Activated CD8-positive, alpha-beta T cell treated with anti-CD3 and anti-CD28 coated beads for 36 hours (primary cell): ENCODE measurements at places on chromosomes 7 and 10. TPM values are rescaled to one million over a fixed set of nuclear protein-coding genes. Genes with fewer than 3 reads are reported as not detected.
A peak's percentile ranks its signal among the peaks of the same experiment; 100 is the strongest.

DNA sequence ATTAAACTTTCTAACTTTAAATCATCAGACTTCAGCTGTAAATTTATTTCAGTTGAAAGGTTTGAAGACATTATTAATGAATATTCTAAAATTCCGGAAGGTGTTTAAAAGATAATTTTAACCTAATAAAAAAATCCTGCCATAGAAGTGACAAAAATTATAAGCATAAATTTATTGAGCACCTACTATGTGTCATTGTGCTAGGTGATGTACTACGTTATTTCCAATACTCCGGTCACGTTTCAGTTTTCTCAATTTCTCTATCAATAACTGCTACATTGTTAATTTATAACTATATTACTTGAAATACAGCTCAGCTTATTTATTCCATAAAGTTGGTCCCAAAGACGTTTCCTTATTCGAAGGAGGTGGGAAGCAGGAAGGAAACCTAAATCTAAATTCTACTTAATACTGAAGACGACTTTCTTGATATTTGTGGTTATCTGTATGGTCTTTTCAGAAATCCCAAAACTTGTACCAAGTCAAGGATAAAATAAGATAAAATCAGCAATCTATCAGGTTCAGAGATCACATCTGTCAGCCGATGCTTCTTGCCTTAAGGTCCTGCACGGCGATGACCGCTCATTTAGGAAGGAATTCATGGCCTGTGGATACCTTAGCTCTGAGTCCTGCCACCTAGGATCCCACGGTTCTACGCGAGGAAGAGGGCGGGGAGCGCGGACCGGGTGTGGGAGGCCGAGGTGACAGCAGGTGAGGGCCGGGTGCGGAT lies 1.2 kb upstream of the ZEB1 start:
- peak; percentile 85 for DNase-seq

- DNase-seq, result no peak
Measured at GRCh38 chr7:146557971-146558469, 441.4 kb downstream of the CNTNAP2 start.

DNA sequence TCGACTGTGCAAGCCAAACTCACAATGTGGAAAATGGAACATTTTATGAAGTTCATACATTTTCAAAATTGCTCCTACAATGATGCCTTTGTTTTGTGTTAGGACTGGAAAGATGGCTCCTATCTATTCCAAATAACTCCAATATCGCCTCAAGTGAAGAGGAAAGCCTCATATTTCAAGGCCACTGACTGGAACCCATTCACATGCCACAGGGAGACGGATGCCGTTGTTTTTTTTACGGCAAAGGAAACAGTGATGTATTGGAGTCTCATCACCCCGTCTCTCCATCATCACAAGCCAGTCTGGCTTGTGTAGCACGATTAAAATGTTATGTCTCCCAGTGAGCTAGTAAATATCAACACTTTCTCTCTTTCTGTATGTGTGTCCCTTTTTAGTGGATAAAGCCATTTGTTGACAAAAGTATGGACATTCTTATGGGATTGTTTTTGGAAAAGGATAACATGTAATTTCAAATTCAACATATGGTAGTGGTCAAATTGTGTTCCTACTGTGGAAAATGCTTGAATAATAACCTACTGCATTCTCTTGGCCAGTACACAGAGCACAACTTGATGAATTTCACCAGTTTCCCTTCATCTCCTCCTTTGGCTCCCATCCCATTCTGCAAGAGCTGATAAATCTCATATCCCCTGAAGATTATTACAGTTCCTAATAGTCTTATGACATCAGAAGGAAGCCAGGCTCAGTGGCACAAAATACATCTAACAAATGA lies 109.5 kb upstream of the PITRM1 start:
- DNase-seq, result no peak

DNA sequence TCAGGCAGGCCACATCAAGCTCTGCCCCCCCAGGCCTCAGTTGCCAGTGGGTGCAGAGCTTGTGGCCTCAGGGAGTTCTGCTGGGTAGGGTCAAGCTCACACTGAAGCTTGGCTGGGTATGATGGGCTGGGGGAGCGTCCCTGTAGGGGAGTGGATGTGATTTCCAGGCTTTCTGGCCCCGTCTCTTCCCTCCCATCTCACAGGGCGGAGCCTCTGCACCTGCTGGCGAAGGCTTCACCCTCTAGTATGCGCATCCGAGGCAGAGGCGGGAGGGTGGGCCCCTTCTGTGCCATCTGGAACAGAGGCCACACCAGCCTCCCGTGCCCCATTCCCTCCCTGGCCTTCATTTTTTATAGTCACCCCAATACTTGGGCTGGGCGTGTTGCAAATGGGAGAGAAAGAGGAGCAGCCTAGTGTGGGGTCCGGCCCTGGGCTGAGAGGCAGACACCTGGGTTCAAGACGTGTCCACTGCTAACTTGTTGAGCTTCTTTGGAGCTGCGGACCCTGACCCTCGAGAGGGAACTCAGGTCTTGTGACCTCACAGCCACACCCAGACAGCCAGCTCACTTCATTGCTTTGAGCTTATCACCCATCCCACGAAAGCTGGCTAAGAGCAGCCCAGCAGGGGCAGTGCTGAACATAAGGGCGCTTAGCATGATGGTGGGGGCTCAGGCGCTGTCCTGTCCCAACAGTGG lies 2.3 kb downstream of the AQP1 start:
- DNase-seq, result no peak

GRCh38 chr10:22443175-22443901 lies 98.0 kb downstream of the SPAG6 start:
- no peak for DNase-seq

ABCB4 gene
- total RNA-seq, result 0.14 TPM

TMEM196 gene
- not detected for total RNA-seq
